Mesenteric fat pad (tissue), 1 donor: ENCODE measurements at places on chromosomes 7 and 10. TPM values are rescaled to one million over a fixed set of nuclear protein-coding genes. Genes with fewer than 3 reads are reported as not detected.

DNA sequence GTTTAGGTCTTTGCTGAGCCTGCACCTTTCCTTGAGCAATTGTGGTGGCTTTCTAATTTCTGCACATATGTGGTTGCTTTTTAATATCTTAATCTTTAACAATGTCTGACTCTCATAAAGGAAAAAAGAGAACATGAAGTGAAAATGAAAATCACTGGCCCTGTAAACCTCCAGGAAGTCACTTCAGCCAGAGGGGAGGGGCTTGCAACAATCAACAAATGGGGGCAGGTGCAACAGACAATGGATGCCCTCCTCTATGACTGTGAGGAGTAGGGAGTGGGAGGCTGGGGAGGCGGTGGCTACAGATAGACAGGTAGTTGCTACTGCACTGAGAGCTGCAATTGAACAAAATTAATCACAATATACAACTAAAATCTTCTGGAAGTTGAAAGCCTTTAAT, 1377.4 kb downstream of the XPNPEP1 start:
- no peak for DNase-seq

DNA sequence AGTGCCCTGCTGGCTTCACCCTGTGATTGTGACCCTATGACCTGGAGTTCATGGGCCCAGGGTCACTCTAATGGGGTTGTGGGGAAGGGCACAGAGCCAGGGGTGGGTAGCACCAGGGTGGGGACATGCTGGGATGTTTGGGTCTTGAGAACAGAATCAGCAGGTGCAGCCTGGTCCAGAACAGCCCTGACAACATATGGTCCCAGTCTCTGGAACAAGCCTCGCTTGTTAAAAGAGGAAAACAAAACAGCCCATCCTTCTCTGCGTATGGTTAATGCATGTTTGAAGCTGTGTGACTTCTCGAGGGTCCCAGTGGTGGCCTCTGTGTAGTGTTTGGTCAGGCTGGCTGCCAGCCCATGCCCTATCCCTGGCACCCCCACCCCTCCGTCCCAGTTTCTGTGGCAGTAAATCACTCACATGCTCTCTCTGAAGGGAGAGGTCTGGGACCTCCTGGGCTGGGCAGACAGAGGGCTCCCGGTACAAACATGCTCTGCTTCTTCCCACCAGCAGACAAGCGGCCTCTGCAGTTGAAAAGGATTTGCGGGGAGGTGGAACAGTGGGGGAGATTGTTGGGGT, 79.4 kb downstream of the FAM241B start:
- DNase-seq = peak; percentile 43

GRCh38 chr10:121788115-121788514, 139.7 kb downstream of the ATE1 start:
- DNase-seq = no peak

DNAJC2 gene
- total RNA-seq = 27.9 TPM

PMPCB gene
- total RNA-seq = 43.8 TPM
